ENCODE measurements at places on chromosomes 6 and 20.

DNA sequence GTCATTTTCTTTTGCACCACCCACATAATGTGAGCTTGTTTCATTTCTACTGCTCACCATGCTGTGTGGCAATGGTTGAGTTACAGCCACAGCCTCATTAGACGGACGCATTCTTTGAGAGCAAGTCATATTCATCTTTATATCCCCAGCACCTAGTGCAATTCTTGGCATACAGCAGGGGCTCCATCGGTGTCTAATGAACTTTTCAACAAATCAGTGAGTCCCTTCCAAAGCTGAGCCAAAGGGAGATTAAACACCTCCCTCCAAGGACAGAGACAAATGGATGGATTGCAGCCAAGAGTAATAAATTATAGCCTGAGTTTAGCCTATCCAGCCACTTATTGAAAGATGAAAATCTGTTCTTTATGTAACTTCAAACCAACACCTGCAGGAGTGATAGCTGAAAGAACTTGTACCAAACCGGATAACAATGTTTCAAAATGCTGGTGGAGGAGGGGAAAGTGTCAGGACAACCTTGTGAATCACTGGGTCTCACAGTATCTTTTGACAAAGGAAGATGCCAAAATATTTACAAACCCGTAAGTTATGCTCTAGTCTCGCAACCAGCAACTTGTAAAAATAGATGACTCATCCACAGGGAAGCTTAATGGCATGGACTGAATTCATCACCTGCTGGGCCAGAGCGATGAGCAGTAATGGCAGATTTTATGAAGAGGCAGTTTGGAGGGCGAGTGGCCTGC lies 139.0 kb downstream of the PXDC1 start:
- no peak for DNase-seq

GRCh38 chr6:136069119-136069518 lies 181.0 kb downstream of the MTFR2 start:
- no peak for DNase-seq

DNA sequence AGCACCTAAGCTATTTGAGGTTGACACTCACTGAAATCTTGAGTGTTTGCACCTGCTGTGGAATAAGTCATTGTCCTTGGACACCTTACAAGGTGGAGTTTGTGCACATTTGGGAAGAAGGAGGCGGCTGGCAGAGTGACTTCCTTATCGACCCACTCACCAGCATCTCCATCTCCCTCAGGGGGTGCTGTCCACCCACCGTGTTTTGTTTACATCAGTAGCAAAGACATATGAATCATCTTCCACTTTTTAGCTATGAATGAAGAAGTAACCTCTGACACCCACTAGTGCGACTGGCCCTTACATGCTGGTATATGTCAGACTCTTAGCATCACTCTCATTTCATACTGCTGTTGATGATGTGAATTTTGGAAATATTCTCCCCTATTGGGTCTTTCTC lies 119.5 kb upstream of the SGK1 start:
- DNase-seq = no peak

DNA sequence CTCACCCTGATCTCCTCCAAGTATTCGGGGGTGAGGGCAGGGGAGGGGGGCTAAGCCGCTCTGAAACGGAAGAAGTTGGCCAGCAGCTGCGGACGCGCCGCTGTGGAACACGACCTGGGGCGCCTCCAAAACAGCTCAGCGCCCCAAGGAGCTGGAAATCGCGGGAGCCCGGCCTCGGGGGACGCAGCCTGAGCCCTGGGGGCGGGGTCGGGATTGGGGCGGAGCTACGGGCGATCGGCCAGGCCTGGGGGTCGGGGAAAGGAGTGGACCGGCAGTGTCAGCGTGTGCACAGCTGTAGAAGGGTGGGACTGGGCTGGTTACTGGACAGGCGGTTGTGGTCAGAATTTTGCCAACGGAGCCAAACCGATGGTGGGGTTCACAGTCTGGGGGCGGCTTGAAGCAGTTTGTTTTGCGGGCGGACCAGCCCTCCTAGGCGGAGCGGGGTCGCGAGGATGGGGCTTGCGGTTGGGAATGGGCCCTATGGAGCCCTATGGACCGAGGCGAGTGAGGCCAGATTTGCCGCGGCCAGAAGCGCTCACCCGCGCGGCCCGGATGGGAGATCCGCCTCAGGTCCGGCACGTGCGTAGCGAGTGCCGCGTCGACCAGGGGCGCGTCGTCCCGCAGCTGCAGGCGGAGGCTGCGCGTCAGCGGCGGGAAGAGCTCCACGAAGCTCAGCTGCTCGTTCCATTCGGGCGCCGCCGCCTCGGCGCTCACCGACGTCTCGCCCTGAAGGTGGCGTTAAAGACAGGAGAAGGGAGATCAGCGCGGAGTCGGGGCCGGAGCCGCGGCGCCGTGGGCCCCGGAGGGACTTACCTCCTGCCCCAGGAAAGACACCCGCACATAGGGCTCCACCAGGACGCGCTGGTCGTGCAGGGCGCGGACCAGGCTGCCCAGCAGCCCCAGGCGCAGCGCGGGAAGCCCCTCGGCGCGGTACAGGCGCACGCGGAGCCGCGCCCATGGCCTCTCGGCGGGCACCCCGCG lies 14.3 kb upstream of the SPAG4 start:
- DNase-seq = peak; percentile 76

GRCh38 chr6:82364087-82365015 lies 734 bp downstream of the TPBG start:
- no peak for DNase-seq

DNA sequence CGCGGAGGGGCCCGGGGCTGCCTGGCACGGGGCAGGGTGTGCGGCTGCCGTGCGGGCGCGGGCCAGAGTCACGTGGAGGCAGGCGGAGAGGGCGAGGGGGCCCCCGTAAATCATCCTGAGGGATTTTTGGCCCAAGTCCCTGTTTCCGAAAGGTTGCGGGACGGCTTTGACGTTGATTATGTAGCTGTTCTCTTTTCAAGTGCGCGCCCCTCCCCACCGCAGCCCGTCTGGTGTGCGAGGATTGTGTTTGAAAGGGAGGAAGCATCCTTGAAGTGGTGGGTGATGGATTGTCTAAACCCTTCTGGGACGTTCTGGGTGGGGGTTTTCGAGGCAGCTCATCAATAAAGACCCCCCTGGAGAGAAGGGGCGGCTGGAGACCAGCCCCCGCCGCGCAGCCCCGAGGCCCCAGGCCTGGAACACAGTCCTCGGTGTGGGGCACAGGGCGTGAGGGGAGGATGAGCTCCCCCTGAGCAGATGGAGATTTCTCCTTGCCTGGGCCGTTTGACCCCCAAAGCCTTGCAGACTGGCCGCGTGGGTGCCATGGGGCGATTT lies 7.0 kb upstream of the FOXF2 start:
- no peak for DNase-seq

DNA sequence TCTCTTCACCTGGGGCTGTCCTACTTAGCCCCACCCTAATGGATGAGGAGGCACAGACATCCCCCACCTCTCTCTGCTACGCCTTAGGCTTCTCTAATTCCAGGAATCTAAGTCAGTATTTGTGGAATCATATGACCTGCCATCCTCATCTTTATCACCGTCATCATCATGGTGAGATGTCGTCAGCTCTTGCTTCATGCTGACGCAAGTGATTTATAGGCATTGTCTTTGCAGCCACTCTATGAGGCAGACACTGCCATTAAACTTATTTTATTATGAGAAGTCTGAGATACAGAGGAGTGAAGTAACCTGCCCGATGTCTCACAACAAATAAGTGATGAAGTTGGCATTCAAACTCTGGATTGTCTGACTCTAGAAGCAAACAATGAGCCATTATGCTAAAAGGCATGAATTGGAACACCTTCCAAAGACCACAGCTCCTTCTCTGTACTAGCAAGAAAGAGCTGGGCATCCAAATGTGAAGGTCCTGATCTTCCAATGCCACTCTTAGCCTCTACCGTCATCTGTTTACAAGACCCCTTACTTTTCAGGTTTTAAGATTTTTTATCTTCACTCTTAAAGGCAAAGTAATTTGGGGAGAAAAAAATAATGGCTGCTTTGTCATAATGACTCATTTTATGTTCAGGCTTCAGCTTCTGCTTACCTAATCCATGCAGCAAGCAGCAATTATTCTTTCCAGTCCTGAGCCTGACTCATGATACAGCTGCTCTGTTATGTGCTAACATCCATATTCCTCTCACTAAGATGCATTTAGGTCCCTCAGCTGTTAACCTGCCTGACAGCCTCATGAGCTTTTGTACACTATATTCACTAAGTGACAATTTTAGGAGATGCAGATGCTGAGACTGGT lies 113.7 kb upstream of the BCLAF1 start:
- DNase-seq = no peak

DNA sequence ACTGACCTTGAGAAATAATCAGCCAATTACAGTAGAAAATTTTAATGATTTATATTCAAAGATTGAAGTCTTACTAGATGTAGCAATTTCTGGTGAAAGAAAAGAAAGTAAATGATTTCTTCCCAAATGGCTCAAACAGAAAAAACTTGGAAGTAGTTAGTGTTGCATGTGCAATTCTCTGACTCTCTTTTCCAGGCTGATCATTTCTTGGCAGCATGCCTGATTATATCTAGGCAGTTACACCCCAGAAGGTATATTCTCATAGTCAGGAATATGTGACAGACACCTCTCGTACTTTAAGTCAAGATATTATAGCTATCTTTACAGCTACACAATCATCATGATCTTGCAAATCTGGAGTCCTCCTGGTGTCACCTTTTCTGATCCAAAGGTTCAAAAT lies 122.9 kb downstream of the PDE7B start:
- DNase-seq = no peak

GRCh38 chr6:143264379-143264778 lies 186.1 kb downstream of the ADAT2 start:
- DNase-seq = no peak

GRCh38 chr6:4999586-4999985 lies 4.3 kb downstream of the RPP40 start:
- DNase-seq = no peak

DNA sequence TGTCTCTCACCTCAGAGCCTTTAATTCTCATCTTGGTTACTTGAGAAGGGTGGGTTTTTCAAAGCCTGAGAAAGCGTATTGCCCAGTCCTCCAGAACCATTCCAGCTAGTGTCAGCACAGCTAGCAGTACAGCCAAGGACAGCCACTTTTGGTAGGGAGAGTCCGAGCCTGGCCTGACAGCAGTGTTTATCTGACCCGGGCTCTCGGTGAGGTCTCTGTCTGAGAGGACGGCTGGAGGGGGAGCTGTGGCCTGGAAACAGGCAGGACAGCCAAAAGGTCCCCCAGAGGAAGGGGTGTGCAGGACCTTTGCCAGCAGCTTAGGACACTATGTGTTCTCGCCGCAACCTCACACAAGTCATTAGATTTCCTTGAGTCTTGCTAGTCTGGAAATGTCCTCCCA lies 38.8 kb downstream of the LYRM2 start:
- no peak for DNase-seq

GRCh38 chr20:43534791-43535350 lies 24.0 kb upstream of the SGK2 start:
- no peak for DNase-seq

- DNase-seq = no peak
These were observed 83.3 kb upstream of the TGM3 start for GRCh38 chr20:2212456-2213015.

- DNase-seq = no peak
These were observed 31.9 kb downstream of the MYH7B start for GRCh38 chr20:34987288-34988190.

GRCh38 chr6:63998991-63999390 lies 363.4 kb downstream of the PHF3 start:
- no peak for DNase-seq

- no peak for DNase-seq
These were observed 77.0 kb downstream of the TBX18 start for GRCh38 chr6:84687431-84687830.

GRCh38 chr6:98967616-98968015 lies 19.9 kb upstream of the FBXL4 start:
- DNase-seq = no peak

DNA sequence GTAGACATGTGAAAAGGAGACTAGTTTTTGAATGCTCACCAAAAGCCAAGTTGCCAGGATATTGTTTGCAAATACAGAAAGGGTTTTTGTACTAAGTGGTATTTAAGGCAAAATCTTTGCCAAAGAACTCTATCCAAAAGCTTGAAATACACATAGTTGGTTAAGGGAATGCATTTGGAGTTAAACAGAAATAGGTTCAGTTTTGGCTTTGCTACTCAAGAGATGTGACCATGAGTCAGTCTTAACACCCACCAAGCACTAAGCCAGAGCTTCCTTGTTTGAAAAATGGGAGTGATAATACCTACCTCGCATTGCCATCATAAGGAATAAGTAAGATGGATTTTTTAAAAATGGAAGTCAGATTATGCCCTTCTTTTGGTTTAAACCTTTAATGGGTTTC lies 191.7 kb upstream of the LAMP5 start:
- DNase-seq = no peak

DNA sequence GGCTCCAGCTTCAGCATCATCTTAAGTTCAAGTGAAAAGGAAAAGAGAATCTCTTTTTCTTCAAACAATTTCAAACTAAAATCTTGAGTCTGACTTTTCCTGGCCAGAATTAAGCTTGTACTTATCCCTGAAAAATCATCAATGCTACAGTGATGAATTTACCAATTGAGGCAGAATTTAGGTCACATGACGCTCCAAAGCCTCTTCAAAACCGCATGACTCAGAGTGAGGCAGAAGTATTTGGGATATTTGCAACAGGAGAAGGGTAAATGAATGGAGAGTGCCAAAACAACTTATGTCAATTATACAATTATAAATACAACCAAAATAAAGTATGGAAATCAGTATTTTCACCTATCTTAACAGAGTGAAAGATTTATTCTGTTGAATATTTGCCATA lies 515.5 kb downstream of the COL12A1 start:
- DNase-seq = no peak

- DNase-seq = no peak
These were observed 13.7 kb upstream of the TBC1D22B start for GRCh38 chr6:37243816-37244370.

GRCh38 chr6:63685446-63686379 lies 50.1 kb downstream of the PHF3 start:
- DNase-seq = no peak

DNA sequence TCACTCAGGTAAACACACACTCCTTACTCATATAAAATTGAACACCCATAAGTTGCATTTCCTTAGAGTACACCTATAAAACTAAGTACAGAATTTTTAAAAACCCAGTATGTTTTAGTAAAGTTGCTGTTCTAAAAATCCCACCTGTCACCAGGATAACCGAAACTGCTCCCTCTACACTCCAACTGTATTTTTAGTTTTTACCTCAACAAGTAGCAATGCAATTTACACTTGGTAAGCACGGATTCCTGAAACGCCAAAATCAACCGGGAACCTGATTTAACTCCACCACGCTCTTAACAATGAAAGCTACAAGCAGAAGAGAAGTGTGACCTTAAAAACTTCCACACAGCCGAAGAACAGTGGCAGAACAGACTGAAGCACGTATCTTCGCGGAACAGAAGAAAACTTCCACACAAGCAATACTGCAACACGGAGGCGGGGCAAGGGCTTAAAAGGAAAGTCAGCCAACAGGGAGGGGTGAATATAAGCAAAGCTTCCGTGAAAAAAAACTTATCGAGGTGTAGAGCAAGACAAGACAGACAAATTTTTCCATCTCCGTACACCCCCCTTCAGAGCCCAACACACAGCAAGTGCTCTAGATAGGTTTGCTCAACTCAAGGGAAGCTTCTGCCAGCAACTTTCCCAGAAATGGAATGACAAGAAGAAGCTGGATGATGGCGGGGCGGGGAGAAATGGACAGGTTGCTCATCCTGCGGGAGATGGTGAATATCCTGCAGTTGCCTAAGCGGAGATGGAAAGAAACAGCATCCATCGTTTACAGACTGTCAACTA lies 1.4 kb downstream of the STAU1 start:
- peak; percentile 55 for DNase-seq
